ENCODE measurements at places on chromosomes 5 and 9.
A peak's percentile ranks its signal among the peaks of the same experiment; 100 is the strongest.

DNA sequence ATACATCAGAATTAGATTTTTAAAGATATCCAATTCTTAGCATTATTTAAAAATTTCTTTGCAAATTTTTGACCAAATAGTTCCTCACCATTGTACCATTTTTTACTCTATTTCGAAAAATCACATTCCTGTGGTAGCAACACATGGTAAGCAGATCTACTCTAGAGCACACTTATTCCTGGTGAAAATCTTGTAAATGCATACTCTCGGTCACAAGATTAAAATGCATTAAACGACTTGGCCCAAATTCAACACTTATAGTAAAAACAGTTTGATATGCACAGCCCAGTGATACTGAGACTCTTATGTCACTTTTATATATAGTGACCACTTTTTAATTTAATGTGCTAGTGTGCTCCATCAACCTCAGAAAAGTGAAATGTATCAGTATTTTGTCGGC lies 208.8 kb upstream of the TARS1 start:
- no peaks in the 10 kb centered on the region for H3K27me3 ChIP-seq
- no peak overlapping the region for H3K27ac ChIP-seq
- H3K4me3 ChIP-seq, result no peak overlapping the region
- no peaks in the 10 kb centered on the region for H3K36me3 ChIP-seq
- no peak for DNase-seq
- no peaks in the 10 kb centered on the region for H3K4me1 ChIP-seq

DNA sequence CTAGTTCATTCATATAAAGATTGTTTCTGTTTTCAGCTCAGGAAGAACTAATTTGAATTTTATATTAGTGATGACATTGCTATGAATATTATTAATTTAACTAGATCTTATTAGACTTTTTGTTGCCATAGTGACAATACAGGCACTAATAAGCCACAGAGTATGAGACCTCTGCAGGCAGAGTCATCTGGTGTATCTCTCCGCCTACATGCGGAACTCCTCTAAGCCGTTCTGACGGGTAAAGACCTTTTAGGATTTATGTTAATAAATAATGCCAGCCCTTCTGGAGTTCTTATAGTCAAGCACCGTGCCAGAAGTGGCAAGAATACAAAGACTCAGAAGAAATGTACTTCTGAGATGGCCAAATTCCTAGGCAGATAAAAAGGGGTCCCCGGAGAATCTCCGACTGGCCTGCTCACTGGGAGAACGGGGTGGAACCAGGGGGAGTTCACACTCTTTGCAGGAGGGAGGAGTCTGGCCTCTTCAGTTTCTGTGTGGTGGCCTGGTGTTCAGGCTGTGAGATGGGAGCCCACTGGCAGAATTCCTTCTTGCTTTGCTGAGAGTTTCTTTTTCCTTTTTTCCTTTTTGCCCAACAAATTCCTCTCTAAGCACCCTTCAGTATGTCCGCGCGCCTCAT lies 85.1 kb upstream of the IL12B start:
- H3K36me3 ChIP-seq, result no peaks in the 10 kb centered on the region
- peaks cover 29% of the 10 kb centered on the region for H3K4me1 ChIP-seq
- no peaks in the 10 kb centered on the region for H3K27me3 ChIP-seq
- no peak for DNase-seq

GRCh38 chr9:33166231-33167083 lies 679 bp downstream of the B4GALT1 start:
- H3K27ac ChIP-seq, result peak overlapping the region; percentile 90
- H3K4me3 ChIP-seq, result peak overlapping the region; percentile 85
- no peaks in the 10 kb centered on the region for H3K36me3 ChIP-seq
- no peaks in the 10 kb centered on the region for H3K27me3 ChIP-seq
- H3K4me1 ChIP-seq, result peaks cover 61% of the 10 kb centered on the region

GRCh38 chr9:131610231-131610761 lies 65.0 kb downstream of the PRRT1B start:
- no peaks in the 10 kb centered on the region for H3K4me1 ChIP-seq
- peaks cover 75% of the 10 kb centered on the region for H3K36me3 ChIP-seq
- H3K4me3 ChIP-seq, result no peak overlapping the region
- DNase-seq, result no peak

GRCh38 chr9:74125941-74126340 lies 371.2 kb upstream of the RORB start:
- H3K27ac ChIP-seq, result no peak overlapping the region
- no peak for DNase-seq
- no peak overlapping the region for H3K4me3 ChIP-seq

DNA sequence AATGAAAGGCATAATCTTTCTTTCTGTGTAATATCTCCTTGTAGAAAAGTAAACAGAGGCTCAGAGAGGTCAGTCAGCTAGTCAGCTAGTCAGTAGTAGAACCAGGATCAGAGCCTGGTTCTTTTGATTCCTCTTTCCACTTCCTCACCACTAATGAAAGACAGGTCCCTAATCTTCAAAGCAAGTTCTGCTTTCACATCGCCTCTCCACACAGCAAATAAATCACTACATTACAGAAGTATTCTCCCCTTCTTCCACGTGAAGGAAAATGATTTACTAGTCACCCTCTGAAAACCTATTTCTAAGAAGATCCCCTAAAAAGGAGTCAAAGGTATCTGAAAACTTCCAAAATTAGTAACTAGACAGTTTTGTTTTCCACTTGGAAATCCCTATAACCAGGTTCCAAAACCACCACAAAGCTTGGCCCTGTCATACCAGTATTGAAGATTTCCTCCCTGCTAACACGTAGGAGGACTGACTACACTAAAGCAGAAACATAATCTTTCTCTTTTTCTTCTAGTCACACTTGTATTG lies 140.5 kb upstream of the TARS1 start:
- no peaks in the 10 kb centered on the region for H3K36me3 ChIP-seq
- DNase-seq, result no peak

DNA sequence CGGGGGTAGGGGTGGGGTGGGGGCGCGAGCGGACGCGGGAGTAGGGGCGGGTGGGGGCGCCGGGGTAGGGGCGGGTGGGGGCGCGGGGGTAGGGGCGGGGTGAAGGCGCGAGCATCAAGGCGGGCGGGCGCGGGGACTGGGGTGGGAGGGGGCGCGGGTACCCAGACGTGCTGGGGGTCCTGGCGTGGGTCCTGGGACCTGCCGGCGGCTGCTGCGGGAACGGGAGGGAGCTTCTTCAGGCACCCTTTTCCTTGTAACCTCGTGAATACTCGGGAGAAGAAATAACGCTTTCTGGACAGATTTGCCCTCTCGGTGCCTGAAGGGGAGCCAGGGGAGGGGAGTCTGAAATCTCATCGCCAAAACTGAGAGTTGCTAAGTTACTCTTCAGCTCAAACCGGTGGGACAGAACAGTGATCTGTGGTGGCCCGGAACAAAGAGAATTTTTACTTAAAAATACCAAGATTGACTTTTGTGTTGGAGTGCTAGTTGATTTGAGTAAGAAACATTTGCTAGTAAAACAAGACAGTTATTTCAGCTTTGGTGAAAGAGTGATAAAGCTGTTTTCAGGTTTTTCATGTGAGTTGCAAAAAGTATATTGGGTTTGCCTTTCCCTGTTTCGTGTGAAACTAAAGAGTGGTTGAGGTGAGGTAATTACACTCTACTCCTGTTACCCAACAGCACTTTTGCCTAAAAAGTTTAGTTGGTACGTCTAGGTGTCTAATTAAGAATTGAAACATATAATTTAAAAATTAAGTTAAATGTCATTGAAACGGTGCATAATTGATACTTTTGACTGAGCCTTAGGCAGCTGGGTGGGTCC lies 643 bp downstream of the PLEKHG4B start:
- H3K4me1 ChIP-seq, result no peaks in the 10 kb centered on the region
- no peak overlapping the region for H3K4me3 ChIP-seq
- H3K27ac ChIP-seq, result no peak overlapping the region
- H3K36me3 ChIP-seq, result no peaks in the 10 kb centered on the region

DNA sequence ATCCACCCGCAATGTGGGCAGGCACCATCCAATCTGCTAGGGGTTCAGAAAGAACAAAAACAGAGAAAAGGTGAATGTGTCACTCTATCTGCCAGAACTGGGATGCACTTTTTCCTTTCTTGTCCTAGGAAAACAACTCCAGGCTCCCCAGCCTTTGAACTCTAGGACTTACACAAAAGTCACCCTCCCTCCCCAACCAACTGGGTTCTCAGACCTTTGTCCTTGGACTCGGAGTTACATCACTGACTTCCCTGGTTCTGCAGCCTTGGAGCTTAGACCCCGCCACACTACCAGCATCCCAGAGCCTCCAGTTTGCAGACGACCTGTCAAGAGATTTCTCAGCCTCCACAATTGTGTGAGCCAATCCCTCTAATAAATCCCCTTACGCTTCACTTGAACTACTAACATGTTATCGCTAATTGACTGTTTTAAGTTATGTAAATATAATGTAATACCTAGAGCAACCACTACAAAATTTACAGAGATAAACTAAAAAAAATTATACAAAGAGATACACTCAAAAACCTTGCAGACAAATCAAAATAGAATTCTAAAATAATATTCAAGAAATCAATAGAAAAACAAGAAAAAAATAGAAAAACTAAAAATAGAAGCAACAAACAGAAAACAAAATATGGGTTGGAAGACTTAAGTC lies 5.3 kb upstream of the UBLCP1 start:
- H3K4me1 ChIP-seq, result peaks cover 12% of the 10 kb centered on the region
- H3K36me3 ChIP-seq, result no peaks in the 10 kb centered on the region
- no peak overlapping the region for H3K27ac ChIP-seq
- no peaks in the 10 kb centered on the region for H3K27me3 ChIP-seq

- H3K27ac ChIP-seq, result no peak overlapping the region
- H3K4me1 ChIP-seq, result no peaks in the 10 kb centered on the region
- H3K36me3 ChIP-seq, result no peaks in the 10 kb centered on the region
- no peak for DNase-seq
- no peak overlapping the region for H3K4me3 ChIP-seq
These were observed 56.9 kb upstream of the MSX2 start for GRCh38 chr5:174667526-174667925.

GRCh38 chr5:100792781-100793180 lies 110.3 kb downstream of the ST8SIA4 start:
- no peaks in the 10 kb centered on the region for H3K4me1 ChIP-seq
- no peaks in the 10 kb centered on the region for H3K27me3 ChIP-seq
- H3K27ac ChIP-seq, result no peak overlapping the region
- no peak overlapping the region for H3K4me3 ChIP-seq

- H3K4me1 ChIP-seq, result peaks cover 12% of the 10 kb centered on the region
- no peak overlapping the region for H3K27ac ChIP-seq
- no peak for DNase-seq
- H3K27me3 ChIP-seq, result no peaks in the 10 kb centered on the region
- peaks cover 3% of the 10 kb centered on the region for H3K36me3 ChIP-seq
These were observed 122.0 kb downstream of the TLE4 start for GRCh38 chr9:79693750-79694149.

DNA sequence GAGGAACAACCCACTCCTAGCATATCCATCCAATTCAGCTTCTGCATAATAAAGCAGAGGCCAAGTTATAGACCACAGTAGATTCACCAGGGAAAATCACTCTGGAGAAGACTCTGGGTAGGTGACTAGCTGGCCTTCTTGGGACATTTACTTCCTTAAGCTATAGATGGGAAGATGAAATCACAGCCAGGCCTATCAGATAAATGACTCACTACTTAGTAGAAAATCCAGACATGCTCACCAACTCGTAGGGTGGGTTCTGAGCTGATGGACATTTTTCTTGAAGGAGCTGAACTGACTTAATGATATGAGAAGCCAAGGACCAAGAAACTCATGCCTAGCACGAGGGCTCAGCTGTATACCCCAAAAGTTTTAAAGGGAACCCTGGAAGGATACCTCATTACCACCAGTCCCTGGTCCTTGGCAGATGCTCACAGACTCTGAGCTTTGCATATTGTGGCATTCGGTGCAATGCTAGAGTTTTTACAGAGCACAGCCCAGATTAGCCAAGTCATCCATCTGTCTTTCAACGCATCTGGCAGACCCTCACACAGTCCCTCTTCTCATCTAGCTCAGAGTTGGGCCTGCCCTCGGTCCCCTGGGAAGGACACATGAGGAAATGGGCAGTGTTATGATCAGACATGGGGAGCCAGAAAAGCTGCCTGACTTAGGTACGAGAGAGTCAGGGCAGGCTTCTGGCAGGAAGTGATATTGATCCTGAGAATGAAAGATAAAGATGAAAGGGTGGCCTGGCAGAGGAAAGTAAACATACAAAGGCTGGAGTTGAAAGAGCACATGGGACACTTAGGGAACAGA lies 15.0 kb downstream of the ACSL6 start:
- H3K4me1 ChIP-seq, result peaks cover 51% of the 10 kb centered on the region
- no peak for DNase-seq
- no peak overlapping the region for H3K4me3 ChIP-seq
- H3K27me3 ChIP-seq, result no peaks in the 10 kb centered on the region
- H3K36me3 ChIP-seq, result no peaks in the 10 kb centered on the region

DNA sequence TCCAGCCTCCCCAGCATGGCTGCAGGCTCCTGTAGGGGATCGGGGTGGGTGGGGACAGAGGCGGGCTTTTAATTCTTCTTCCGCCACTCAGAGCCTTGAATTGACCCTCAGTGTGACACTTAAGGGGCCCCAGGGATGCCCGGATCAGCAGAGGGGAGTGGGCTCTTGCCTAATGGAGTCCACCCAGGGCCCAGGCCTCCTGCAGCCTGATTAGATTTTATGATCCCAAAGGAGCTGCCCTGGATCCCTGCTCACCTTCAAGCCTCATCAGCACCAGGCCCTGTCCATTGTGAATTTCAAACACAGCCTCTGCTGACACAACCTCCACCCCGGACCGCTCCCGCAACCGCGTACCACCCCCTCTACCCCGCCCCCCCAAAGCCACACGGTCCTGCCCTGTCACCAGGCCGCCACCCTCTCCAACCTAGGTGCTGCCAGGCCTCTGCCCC lies 214.1 kb upstream of the IER5L start:
- H3K4me3 ChIP-seq, result no peak overlapping the region
- no peak overlapping the region for H3K27ac ChIP-seq
- no peaks in the 10 kb centered on the region for H3K27me3 ChIP-seq
- no peaks in the 10 kb centered on the region for H3K36me3 ChIP-seq
- DNase-seq, result no peak

- H3K36me3 ChIP-seq, result no peaks in the 10 kb centered on the region
- H3K4me3 ChIP-seq, result no peak overlapping the region
- H3K27ac ChIP-seq, result no peak overlapping the region
- no peaks in the 10 kb centered on the region for H3K27me3 ChIP-seq
- DNase-seq, result no peak
These were observed 13.6 kb downstream of the AHRR start for GRCh38 chr5:334903-335739.

DNA sequence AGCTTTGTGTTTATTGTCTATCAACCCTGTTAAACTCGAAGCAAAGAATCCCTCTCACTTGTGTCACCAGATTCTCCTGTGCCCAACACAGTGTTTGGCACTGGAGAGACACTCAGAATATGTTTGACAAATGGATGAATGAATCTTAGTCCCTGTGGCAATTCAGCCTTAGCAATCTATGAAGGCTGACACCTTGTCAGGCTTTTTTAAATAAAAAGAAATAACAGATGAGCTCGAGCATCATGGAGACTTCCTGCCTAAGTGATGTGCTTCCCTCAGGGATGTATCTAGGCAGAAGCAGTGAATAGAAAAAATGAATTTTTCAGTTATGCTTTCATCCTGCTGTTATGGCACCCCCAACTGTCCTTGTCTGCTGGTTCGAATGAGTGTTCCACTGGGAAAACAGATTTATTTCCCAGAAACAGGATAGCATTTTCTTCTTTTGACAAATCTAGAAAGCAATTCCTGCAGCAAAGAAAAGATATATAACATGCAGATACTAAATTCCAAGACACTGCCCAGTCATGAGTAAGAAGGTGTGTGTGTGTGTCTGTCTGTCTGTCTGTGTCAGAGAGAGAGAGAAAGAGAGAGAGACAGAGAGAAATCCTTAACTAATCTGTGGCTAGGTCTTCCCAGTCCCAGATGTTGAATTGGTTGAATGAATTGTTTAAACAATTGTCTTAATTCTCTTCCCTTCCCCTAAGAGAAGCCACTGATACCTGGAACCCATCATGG lies 16.7 kb downstream of the MAMDC2 start:
- peaks cover 2% of the 10 kb centered on the region for H3K27me3 ChIP-seq
- no peak overlapping the region for H3K4me3 ChIP-seq
- no peaks in the 10 kb centered on the region for H3K36me3 ChIP-seq
- DNase-seq, result no peak
- H3K4me1 ChIP-seq, result no peaks in the 10 kb centered on the region
- no peak overlapping the region for H3K27ac ChIP-seq
